ENCODE measurements at places on chromosomes 1 and 21. TPM values are rescaled to one million over a fixed set of nuclear protein-coding genes. Genes with fewer than 3 reads are reported as not detected.

Gene PLA2G4A
- not detected for total RNA-seq

Gene PBX1
- not detected for total RNA-seq

Gene TNFRSF4
- total RNA-seq, result 0.86 TPM

Gene L1TD1
- 0.09 TPM for total RNA-seq

Gene NPPB
- total RNA-seq, result not detected

Gene GJA4
- not detected for total RNA-seq

Gene AMY1C
- not detected for total RNA-seq

Gene AIRE
- total RNA-seq, result 0.10 TPM

Gene SLAMF6
- total RNA-seq, result 28.7 TPM

Gene SH2D1B
- not detected for total RNA-seq

Gene ANKRD45
- total RNA-seq, result not detected

Gene NOS1AP
- total RNA-seq, result not detected

Gene BRDT
- not detected for total RNA-seq

Gene MSH4
- total RNA-seq, result 1.4 TPM

Gene PAX7
- total RNA-seq, result not detected

Gene WNT3A
- not detected for total RNA-seq

Gene DYNLT5
- total RNA-seq, result not detected

Gene RIMKLA
- total RNA-seq, result not detected

Gene PTPRC
- total RNA-seq, result 426 TPM

Gene RORC
- not detected for total RNA-seq

Gene TTC39A
- 0.38 TPM for total RNA-seq

Gene KCNJ9
- total RNA-seq, result not detected

Gene CA6
- not detected for total RNA-seq

Gene COL8A2
- 0.24 TPM for total RNA-seq

Gene STPG1
- 5.5 TPM for total RNA-seq

Gene CDA
- not detected for total RNA-seq

Gene HORMAD1
- total RNA-seq, result 1.4 TPM

Gene SLAMF1
- total RNA-seq, result 91.7 TPM

Gene KCNE2
- total RNA-seq, result not detected

Gene CYB561D1
- total RNA-seq, result 18.1 TPM

Gene UQCRHL
- 1.7 TPM for total RNA-seq

Gene GLRX2
- 14.4 TPM for total RNA-seq

Gene FBXO44
- total RNA-seq, result 29.9 TPM

Gene CLEC20A
- total RNA-seq, result 2.9 TPM

Gene IGSF21
- not detected for total RNA-seq

Gene ZNF669
- total RNA-seq, result 18.0 TPM

Gene CD34
- total RNA-seq, result not detected

Gene SPRR2G
- not detected for total RNA-seq

Gene CELA3B
- total RNA-seq, result not detected

Gene NCAM2
- total RNA-seq, result not detected

Gene TMCO4
- total RNA-seq, result 23.4 TPM

Gene AUNIP
- 0.64 TPM for total RNA-seq

Gene AMY1A
- total RNA-seq, result not detected

Gene TNFSF4
- total RNA-seq, result 6.9 TPM

Gene RSBN1
- total RNA-seq, result 26.4 TPM

Gene LCE1C
- not detected for total RNA-seq

Gene GJC2
- total RNA-seq, result 0.35 TPM

Gene LCE1F
- total RNA-seq, result not detected

Gene SLC16A4
- 1.3 TPM for total RNA-seq

Gene ZNF695
- total RNA-seq, result 0.83 TPM

Gene CACNA1S
- not detected for total RNA-seq

Gene GJB4
- not detected for total RNA-seq

Gene EXO1
- total RNA-seq, result 2.3 TPM

Gene LCE1D
- not detected for total RNA-seq

Gene HMGCL
- total RNA-seq, result 30.7 TPM

Gene SSX2IP
- 4.5 TPM for total RNA-seq

Gene RHD
- not detected for total RNA-seq

Gene MXRA8
- total RNA-seq, result 0.07 TPM

Gene EFNA3
- total RNA-seq, result 1.7 TPM

All from activated B cell treated with CpG ODN at 0.5 μM for 24 hours (primary cell).